ENCODE measurements at places on chromosomes 5 and 9.

DNA sequence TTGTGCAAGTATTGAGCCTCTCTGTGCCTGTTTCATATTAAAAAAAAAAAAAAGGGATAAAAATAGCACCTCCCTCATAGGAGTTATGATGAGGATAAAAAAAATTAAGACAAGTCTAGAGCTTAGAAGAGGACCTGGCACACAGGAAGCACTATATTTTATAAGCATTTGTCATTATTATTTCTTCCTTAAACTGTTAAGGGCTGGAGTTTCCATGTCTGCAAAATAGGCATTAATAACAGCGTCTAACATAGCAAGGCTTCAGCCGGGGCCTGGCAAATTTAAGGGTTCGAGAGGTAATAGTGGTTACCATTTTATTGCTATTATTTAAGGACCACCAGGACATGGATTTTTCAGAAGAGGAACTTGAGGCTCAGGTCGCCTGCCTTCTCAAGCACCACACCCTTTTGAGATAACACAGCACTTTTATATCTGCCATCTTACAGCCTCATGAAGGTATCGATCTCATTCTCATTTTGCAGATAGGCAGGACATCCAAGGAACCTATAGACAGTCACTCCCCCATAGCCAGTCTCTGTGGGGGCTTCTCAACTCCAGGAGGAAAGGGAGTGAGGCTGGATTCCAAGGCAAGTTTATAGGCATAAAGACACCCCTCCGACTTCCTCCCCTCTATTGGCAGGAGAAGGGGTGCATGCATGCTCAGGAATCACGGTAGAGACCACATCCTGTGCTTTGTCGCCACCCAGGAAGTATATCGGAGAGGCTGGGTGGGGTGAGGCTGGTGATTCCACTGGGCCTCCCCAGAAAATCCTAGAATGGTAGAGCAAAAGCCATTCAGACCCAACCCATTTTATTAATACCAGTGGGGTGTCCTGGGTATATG is 2.4 kb downstream of the ANXA6 start:
- peak; percentile 52 for DNase-seq

DNA sequence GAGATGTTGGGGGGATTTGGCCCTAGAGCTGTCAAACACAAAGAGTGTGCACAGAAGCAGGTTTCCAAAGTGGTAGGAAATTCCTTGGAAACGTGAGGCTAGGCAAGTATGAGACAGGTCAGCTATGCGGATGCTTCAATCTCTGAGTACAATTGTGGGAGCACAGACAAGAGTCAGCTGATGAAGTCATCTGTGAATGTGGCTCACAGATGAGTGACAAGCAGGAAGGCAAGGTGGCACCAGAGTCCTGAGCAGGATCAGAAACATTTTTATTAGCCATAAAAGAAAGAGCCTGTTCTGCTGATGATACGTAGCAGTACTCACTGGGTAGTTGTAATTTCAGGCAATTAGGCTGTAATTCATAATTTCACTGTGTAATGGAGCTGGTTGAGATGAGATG is 117.0 kb downstream of the DCP2 start:
- DNase-seq = no peak

DNA sequence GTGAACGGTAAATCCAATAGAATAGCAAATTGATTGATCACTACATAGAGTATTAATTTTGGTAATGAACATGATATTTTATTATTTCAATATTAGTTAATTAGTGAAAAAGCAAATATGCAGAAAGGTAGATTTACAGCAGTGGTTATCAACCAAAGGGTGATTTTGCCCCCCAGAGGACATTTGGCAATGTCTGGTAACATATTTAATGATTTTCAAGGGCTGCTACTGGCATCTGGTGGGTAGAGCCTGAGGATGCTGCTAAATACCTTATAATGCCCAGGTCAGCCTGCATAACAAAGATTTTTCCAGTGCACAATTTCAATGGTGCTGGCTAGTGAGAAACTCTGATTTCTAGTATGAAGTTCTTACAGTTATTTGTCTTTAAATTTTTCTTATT is 1313.7 kb downstream of the PTPRD start:
- no peak for DNase-seq

DNA sequence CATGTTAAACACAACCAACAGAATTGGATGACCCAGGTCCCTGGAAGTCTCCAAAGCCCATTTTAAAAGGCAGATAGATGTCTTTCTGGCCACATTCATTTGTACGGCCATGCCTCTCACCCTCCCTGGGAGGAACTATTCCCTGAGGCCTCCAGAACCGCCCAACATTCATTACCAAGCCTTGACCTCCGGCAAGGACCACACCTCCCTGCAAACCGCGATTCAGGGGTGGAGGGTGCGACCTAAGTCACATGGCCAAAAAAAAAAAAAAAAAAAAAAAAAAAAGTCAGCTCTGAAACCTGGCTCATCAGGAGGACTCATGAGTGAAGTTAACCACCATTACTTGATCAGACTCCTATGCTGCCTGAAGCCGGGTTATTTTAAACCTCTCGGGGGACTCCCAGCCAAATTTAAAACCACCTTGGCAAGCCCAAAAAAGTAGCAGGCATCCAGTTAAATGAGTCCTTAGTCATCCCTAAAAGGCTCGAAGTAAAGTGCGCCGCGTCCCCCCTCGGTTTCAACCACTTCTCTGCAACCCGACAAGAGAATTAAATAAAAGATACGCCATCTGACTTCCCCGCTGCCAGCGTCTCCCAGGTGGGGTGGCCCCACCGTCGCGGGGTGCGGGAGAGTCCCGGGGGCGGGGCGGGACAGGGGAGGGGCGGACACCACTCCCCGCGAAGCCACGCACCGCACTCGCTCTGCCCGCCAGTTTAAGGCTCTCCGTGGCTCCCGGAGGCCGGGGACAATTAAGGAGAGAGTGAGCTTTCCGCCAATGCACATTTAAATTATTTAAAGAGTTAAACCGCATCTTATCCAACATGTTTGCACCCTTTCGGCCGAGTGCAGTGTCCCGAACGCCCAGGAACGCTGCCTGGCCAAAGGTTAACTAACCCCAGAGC is 2.3 kb downstream of the KLF9 start:
- DNase-seq = peak; percentile 76

DNA sequence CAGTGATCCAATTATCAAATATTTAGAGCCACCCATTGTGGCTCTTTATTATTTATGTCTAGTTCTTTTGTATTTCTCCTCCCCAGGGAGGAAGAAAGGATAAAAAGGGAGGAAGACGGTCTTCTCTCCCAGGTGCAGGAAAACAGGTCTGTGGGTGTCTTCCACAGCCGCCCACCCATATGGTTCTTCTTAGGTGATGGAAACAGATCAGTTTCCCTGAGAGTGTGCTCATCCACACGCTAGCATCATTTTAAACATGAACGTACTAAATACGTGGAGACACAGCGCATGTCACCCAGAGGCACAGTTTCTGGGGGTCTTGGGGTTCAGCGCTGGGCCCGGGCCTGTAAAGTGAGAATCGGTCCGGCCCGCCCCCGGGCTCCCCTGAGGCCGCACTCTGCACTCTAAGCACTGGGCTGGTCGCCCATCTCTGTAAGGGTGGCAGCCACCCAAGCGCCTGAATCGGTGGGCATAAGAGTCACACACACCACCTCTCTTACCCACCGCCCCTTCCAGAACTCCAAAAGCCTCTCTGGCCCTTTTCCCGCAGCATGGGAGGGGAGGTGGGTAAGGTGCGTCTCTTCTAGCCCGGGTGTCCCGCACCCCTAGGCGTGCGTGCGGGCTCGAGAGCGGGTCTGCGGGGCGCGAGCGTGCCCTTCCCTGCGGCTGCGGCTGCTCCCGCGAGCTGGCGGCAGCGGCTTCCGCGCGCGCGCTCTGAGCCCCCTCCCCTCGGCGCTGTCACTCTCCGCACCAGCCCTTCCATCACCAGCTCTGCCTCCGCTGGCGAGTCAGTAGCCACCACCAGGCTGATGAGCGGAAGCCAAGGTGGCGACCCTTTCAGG is 1.3 kb downstream of the PTCH1 start:
- peak; percentile 24 for DNase-seq

DNA sequence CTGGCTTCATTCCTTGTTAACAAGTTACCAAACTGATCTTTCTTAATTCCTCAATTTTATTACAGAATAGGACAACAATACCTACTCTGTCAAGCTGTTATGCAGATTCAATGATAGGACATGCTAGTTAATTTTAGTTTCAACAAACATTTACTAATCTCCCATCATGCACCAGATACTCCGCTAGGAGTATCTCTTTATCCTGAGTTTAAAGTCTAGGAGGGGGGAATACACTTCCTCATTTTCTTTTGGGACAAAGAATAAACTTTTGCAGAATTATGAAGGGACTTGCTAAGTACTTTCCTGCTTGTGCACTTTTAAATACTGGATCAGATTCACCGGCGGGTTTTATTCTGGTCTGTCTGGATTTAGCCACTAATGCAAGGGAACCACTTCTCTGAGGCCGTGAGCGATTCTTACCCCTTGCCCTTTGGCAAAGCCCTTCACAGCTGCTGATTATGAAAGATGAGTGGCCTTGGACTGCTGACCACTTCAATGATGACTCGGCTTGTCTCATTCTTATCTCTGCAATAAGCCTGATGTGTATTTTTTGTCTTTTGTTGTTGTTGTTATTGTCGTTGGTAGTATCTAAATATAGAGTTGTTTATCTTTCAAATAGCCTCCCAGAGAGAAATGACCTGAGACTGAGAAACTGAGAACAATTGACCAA is 73.9 kb downstream of the RMI1 start:
- no peak for DNase-seq

DNA sequence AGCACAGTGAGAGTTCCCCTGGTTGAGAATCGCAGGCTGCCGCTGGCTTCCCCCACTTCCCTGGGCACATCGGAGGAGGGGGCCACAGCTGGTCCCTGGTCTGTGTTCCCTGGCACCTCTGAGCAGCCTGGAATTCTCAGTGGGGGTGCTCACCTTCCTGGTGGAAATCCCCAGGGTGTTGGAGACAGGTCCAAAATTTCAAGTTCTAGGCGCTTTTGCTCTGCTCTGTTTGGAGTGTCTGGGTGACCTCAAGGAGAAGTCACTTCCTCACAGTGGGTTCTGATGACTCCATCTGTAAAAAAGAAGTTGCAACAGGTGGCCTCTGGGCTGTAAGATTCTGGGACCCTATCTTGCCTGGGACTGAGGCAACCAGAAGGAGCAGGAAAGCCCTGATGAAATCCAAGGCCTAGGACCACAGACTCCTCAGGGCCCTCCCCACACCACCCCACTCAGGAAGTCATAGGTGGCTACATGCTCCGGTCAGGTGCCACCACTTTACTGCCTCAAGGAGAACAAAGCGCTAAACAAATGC is at the start of gene TRAF1:
TSS of gene TRAF1 (minus strand) at position 400 of the 532 bp plus-strand sequence. CDS start 721 bp downstream, outside the sequence.
- DNase-seq = no peak

GRCh38 chr9:7968687-7969086 is 169.1 kb upstream of the DMAC1 start:
- no peak for DNase-seq

DNA sequence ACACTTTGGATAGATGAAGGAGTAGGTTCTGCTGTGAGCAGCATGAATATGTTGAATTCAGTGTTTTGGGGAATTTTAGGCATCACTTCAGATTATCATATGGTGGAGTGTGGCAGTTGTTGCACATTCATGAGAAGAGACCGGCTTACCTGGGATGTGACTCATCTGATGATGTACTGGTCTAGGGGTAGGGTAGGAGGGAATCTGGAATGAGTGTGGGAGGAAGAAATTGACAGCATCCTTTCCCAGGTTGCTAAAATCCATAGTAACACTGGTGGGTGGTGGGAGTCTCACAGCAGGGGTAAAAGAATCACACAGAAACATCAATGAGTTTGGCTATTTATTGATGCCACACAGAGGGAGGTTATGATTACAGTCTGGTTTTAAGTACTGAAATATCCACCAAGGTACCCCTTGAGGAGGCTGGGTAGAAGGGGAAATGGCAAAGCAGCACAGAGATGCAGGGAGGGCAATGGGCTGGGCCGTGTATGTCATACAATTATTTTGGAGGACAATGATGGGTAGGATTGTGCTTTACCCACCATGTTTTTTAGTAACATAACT is 82.5 kb downstream of the TARS1 start:
- no peak for DNase-seq
